Hematopoietic multipotent progenitor cell treated with erythropoietin and hydrocortisone succinate and interleukin-3 and kit ligand, for 8 days (in vitro differentiated cells): ENCODE measurements at places on chromosomes 7 and 10.

- DNase-seq = no peak
These were observed 180.3 kb upstream of the PLXNA4 start for GRCh38 chr7:132756484-132756990.

DNA sequence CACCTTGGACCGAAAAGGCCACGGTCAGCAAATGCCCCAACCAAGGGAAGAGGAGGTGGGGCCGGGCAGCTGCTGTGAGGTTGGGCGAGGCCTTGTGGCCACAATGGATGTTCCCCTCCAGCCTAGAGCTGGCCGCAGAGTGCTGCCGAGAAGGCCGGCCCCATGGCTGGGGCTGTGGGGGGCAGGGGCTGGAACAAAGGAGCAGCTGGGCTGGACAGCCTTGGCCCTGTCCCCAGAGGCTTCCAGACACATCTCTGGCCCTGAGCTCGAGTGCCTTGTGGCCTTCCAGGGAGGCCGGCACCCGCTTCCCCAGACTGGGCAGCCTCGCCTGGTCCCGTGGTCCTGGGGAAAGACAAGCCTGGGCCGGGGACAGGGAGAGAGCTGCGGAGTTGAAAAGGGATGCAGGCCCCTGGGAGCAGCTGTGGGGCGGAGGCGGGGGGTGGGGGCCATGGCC is 88.0 kb downstream of the PDGFA start:
- no peak for DNase-seq

DNA sequence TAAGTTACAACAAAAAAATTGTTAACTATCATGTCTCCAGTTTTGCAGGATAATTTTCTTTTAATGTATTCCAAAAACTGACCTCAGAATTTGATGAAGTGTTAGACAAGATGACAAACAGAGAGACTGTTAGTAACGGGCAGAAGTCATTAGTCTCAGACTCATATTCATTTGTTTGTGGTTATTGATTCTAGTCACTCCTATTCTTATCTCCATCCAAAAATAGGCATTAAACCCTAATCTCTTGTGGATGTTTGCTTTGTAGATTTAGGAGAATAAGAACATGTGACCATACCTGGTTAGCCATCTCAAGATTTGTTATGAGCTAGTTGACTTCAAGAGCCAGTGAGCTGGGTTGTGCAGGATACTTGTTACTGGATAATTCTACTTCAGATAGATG is 261.1 kb downstream of the AUTS2 start:
- no peak for DNase-seq

DNA sequence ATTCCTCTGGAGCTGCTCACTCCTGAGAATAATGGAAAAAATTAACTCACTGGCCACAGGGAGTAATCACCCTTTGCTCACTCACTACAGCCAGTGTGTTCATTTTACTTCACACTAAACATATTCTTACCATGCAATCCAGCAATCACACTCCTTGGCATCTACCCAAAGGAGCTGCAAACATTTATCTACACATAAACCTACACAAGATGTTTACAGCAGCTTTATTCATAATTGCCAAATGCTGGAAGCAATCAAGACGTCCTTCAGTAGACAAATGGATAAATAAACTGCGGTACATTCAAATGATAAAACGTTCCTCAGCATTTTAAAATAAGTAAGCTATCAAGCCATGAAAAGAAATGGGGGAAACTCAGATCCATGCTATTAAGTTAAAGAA is 34.2 kb upstream of the POM121L12 start:
- DNase-seq = no peak

- no peak for DNase-seq
These were observed 95.6 kb downstream of the SNX13 start for GRCh38 chr7:17844514-17845196.

GRCh38 chr7:94031865-94032264 is 27.7 kb upstream of the BET1 start:
- DNase-seq = no peak

DNA sequence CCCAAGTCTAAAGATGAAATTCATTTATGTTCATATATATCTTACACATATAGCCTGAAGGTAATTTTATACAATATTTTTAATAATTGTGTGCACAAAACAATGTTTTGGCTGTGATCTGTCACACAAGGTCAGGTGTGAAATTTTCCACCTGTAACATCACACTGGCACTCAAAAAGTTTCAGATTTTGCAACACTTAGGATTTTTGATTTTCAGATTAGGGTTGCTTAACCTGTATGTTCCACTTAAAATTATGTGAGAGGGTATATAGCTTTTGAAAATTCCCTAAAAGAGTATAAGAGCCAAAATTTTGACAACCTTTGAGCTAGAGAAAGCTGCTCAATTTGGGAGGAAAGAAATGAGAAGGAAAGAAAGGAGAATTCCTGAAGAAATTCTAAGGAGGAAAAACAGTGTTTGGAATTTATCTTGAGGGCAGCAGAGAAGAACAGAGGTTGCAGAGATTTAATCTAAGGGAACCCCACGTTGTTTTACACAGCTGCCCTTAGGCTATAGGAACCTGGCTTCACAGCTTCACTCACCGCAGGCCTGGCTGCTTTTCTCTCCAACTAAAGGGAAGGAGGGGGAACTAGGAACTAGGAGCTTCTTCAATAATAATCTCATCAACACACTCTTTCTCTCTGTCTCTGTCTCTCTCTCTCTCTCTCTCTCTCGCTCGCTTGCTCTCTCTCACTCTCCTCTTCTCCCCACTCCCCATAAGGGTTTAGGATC is 8.5 kb downstream of the VOPP1 start:
- DNase-seq = no peak

GRCh38 chr10:132537684-132538001 is at the start of gene INPP5A:
TSS of gene INPP5A (plus strand) at chr10:132537787. CDS start at chr10:132538097, 310 bp downstream.
- DNase-seq = no peak

GRCh38 chr7:80950550-80950967 is 31.7 kb upstream of the SEMA3C start:
- no peak for DNase-seq

DNA sequence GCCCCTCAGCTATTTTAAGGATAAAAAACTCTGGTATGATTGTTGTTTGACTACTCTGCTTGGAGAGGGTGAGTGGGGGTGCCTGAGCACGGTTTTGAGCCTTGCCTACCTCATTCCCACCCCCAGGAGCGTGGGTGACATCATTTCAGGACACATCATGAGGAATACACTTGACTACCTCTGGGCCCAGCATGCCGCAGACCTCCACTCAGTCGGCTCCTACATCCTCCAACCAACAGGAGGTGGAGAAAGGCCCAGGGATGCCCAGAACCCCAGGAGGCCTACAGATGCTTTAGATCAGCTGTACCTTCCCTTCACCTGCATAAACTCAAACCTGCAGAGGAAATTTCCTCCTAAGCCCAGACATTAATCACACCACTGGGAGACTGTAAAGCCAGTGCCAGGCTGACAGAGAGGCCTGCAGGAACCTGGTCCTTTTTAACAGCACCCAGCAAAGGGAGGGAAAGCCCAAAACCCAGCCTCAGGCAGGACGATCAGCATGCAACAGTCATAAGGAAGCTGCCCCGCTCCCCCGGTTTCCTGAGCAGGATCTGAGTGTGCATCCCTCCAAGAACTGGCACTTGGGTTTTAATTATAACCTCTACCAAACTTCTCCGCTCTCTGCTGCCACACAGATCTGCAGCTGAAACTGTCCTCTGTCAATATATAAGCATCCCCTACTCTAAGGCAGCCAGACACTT is 61.7 kb upstream of the ZNRF2 start:
- no peak for DNase-seq

- no peak for DNase-seq
These were observed 39.8 kb downstream of the MAD1L1 start for GRCh38 chr7:2192831-2193534.

GRCh38 chr7:75808106-75808505 is 5.5 kb downstream of the CCL24 start:
- no peak for DNase-seq

DNA sequence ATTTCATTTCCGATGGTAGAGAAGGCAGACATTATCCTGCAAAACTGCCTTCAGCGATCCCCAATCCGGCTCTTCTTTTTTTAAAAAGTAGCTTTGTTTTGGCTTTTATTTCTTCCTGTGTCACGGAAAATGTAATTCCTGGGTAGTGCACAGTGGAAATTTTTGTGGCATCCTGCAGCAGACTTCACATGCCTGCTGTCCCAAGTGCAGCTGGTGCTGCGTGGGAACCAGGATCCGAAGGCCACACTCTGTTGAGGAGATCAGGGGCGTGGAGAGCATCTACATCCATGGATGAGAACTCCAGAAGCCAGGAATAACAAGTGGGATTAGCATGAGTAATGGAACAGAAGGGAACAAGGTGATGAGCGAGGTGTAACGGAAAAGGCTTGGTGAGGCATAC is 4.6 kb downstream of the VWA2 start:
- no peak for DNase-seq

DNA sequence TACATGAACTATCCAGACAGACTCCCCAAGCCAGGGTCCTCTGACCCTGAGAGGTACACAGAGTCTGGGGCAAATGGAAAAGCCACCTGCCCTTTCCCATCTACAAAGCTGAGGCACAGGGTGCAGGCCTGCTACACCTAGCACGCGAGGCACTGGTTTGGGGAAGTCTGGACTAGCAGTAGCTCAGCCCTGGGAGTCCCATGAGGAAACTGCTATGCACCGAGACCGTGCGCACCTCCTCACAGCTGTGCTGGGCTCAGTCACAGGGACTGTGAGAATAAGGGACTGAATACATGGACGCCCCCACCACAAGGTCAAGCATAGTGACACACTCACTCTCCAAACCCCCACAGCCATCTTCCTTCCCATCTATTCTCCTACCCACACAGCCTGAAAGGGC is 8.2 kb downstream of the MAT1A start:
- no peak for DNase-seq

GRCh38 chr10:48541144-48541795 is 63.6 kb downstream of the ARHGAP22 start:
- no peak for DNase-seq

GRCh38 chr10:10911471-10911921 is 106.2 kb upstream of the CELF2 start:
- no peak for DNase-seq

DNA sequence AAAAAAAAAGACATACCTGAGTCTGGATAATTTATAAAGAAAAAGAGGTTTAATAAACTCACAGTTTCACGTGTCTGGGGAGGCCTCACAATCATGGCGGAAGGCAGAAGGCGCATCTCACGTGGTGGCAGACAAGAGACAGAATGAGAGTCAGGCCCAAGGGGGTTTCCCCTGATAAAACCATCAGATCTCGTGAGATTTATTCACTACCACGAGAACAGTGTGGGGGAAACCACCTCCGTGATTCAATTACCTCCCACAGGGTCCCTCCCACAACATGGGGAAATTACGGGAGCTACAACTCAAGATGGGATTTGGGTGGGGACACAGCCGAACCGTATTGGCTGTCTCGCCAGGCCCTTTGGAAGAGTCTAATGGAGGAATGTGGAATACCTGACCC is 9.0 kb upstream of the MAFK start:
- no peak for DNase-seq

DNA sequence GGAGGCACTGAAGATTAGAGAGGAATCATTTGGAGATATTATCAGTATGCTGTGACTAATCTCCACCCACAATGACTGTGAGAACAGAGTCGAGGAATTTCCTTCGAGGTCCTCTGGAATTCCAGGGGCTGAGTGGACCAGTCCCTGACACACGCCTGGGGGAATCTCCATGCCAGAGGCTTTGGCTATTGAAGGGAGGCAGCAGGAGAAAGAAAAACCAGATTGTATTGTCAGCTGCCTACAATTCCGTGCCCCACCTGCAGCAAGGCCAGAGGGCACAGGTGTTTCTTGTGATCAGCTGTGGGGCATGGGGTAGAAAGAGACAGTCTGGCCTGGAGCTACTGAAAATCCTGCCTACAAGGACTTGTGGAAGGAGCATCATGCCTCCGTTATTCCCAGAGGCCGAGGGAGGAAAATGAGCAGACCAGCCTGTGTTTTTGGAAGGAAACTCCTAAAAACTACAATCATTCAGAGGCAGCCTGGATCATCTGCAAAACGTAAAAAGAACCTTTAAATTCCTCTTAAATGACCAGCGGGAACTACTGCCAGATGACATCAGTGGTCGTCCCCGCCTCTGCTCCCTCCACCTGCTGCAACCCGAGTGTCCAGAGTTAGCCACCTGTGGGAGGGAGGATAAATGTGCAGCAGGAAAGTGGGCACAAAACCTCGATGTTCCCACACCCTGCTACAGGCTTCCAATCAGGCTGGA is 25.4 kb upstream of the ANK3 start:
- DNase-seq = no peak

DNA sequence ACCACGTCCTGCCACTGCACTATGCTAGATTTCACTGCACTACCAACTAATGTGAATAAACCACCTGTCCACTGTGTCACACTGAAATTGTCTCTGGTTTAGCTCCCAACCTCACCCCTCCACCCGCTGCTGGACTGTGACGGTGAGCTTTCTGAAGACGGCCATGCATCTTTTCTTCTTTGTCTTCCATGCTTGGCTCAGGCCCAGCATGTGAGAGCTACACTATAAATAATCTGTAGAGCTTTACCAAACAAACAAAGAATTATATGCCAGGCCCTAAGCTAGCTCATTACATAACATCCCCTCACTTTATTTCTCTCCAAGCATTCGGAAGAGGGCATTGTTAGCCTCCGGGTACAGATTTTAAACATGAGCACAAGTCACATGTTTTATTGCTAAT is 633.2 kb downstream of the TNS3 start:
- DNase-seq = no peak

DNA sequence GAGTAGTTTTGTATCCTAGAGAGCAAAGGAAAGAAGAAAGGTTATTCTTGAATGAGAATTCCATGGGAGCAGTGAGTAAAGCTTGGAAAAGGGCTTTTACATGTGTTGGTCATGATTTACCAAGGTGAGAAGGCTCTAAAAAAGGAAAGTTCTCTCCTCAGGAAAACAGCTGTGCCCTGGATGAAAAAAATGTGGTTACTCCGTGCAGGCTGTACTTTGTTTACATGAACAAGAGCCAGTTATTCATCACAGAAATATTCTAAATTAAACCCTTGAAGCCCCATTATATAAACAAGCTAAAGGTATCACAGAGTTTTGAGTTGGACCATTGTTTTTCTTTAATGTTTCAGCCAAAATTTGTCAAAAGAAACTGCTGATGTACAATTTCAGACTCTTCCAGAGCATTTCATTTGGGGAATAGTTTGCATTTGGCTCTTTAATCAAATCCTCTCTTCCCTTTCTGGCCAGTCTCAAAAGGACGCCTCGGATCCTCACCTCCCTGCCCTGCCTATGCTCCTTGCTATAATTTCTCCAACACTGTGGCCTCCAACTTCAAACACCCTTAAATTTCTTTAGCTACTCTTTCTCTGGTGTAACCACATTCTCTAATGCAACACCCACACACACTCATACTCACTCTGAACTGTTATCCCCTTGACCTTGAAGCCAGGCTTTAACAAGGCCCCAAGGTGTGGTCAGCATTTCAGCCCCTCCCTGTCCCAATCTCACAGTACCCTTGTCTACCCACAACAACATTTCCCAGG is 47.4 kb downstream of the AFAP1L2 start:
- no peak for DNase-seq

DNA sequence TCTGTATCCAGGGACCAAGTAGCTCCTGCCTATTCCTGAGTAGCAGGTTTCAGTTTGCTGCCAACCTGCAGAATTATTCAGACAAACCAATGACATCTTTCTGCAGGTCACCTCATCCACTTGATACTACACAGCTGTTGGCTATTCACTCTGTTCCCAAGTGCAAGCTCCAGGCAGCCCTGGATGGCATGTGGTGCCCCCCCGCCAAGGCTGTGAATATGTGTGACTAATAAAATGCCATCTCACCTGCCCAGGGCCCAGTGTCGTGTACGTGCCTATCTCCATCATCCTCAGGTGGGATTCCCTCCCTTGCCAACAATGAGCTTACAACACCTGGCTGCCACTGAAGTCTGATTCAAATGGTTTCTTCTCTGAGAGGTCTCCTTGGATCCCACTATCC is 125.8 kb downstream of the RAB11FIP2 start:
- DNase-seq = no peak
